ENCODE measurements at places on chromosomes 13 and 19.

GRCh38 chr19:6535558-6536137, 4.8 kb downstream of the TNFSF9 start:
- no peak for DNase-seq

GRCh38 chr13:39095500-39095899, 57.2 kb downstream of the NHLRC3 start:
- DNase-seq: no peak

DNA sequence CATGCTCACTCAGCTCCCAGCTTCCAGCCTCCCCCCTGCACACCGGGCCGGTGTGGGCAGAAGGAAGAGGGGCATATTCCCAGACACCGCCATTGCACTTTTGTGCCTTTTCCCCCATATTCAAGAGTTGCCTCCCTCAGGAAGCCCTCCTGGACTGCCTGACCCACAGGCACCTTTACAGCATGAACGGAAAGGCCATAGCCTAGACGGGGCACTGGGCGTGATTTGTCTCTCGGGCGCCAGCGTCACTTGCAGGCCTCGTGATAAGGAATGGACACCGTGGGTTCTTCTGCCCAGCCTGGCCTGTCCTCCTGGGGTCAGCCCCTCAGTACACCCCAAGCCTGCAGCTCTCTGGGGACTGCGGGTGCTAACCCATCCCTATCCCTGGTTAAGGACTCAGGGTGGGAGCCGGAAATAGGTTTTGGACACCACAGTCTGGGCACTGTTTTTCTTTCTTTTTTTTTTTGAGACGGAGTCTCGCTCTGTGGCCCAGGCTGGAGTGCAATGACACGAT, 933 bp upstream of the UQCR11 start:
- DNase-seq: no peak

GRCh38 chr19:50223439-50223716, 20.0 kb downstream of the MYH14 start:
- DNase-seq: no peak

- no peak for DNase-seq
These were observed 17.8 kb upstream of the ZBTB7A start for GRCh38 chr19:4084547-4084877.

Measured in stimulated activated CD4-positive, alpha-beta T cell treated with anti-CD3 and anti-CD28 coated beads, Interleukin-1b, Interleukin-23, amount 100 ng/mL, for 48 hours (primary cell).